Stimulated activated CD8-positive, alpha-beta memory T cell treated with anti-CD3 and anti-CD28 coated beads, Interleukin-4, amount 100 ng/mL, for 4 hours (primary cell): ENCODE measurements at places on chromosomes 12 and 14.

- DNase-seq: no peak
Measured at GRCh38 chr12:80756875-80757274, 40.2 kb downstream of the MYF5 start.

- no peak for DNase-seq
Measured at GRCh38 chr12:43416981-43417380, 135.0 kb downstream of the ADAMTS20 start.

DNA sequence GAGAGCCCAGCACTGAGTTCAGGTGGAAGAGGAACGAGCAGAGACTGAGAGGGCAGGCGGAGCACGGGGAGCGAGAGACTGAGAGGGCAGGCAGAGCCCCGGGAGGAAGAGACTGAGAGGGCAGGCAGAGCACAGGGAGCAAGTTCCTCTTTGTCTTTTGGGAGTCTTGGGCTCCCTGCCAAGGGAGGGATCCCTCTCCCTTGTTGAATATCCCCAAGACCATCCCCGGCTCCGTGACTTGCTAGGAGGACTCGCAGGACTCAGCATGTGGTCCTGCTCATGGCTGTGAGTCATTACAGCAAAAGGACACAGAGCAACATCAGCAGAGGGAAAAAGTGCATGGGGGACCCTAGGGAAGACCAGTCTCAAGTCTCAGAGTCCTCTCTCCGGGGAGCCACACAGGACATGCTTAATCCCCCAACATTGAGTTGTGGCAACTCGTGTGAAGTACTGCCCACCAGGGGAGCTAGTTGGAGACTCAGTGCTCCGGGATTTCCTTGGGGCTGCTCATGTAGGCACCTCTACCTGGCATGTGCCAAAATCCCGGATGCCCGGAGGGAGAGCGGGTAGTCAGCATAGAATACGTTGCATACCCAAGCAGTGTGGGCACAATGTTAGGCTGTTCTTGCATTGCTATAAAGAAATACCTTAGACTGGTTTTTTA, 81.0 kb downstream of the CCDC92 start:
- DNase-seq: no peak

GRCh38 chr12:112331886-112332285, 50.3 kb downstream of the HECTD4 start:
- DNase-seq: no peak

DNA sequence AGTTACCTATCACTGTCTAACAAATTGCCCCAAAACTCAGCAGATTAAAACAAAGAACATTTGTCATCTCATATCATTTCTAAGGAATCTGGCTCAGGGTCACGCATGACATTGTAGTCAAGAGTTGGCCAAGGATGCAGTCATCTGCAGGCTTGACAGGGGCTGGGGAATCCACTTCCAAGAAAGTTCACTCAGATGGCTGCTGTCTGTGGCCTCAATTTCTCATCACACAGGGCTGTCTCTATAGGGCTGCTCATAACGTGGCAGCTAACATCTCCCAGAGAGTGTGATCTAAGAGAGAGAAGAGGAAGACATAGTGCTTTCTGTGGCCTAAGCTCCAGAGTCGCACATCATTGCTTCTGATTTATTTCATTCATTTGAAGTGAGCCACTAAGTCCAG, 17.0 kb upstream of the IL22 start:
- DNase-seq: no peak

DNA sequence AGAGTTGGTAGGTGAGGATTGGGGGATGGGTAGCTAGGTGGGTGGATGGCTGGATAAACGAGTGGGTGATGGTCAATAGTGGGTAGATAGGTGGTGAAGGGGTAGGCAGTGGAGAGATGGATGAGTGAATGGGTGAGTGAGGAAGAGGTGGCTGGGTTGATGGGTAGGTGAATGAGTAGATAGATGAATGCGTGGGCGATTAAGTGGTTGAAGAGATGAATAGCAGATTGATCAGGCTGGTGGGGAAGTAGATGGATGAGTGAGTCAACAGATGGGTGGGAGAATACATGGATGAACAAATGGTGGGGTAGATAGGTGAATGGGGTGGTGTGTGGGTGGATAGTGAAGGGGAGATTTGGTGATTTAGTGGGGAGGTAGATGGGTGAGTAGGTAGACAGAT, 51.1 kb downstream of the SYNE3 start:
- DNase-seq: no peak

DNA sequence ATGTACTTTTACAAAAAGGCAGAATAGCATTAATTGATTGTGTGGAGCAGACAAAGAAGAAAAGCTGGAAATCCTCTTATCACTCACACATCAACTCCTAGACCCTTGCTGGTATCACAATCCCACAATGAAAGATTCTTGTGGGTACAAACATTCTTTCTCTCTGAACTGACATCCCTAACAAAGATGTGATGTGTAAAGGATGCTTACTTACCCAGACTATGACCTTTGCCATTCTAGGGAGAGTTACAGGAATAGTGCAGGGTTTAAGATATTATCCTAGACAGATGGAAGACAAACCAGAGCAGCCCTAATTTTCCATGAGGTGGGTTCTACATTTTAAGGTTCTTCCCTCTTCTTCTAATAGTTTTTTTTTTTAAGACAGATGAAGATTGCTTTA, 60.4 kb upstream of the SLC6A15 start:
- no peak for DNase-seq

DNA sequence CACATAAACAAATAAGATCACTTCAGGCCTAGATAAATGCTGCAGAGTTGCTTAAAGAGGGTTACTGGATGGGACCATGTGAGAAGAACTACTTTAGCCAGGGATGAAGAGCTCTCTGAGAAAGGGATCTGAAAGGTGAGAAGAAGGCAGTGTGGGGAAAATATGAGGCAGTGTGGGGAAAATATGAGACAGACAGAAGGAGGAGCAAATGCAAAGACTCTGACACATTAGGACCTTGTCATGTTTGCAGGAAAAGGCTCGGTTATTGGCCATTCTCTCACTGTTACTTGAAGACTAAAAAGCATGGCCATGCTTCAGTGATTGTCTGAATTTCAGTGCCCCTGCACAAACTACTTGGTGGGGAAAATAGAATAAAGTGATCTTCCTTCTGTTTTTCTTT, 22.7 kb upstream of the TRIM9 start:
- DNase-seq: no peak

- DNase-seq: no peak
Measured at GRCh38 chr12:23931176-23931575, 18.3 kb downstream of the SOX5 start.

GRCh38 chr14:22641846-22642245, 2.3 kb downstream of the OR6J1 start:
- no peak for DNase-seq

GRCh38 chr12:46402451-46402850, 29.9 kb upstream of the SLC38A2 start:
- DNase-seq: no peak

DNA sequence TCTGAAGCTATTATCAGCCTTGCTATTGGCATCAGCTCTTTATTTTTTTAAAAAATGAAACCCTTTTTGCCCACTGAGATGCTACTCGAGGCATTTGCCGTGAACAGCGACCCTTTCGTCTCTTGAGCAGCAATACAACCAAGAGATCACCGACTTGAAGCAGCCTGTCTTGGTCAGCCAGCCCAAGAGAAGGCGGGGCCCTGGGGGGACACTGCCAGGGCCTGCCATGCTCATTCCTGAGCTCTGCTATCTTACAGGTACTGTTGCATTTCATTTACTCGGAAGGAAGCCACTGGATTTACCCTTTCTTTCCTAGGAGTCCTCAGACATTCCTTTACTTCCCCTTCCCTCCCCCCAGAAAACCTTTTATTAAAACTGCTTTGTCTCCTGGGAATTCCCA, 16.7 kb downstream of the PIWIL1 start:
- no peak for DNase-seq

GRCh38 chr12:87136330-87136976, 880.3 kb upstream of the MGAT4C start:
- DNase-seq: no peak

GRCh38 chr12:55068416-55069010, 48.7 kb downstream of the NEUROD4 start:
- peak; percentile 2 for DNase-seq

DNA sequence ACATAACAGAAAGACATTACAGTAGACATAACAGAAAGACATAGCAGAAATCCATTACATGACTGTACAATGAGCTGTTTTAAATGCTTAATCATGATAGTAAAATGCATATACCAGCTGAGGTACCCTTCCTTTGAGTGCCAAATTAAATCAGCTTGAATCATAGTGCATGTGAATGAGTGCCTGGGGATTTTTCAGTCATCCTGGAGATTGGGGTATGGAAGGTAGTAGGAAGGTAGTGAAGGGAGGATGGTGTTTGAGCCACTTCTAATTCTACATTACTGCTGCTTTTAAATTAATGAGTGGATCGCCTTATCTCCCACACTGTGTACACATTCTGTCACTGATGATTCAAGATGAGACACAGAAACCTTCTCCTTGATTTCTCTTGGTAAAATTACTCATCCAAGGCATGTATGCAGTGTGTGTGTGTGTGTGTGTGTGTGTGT, 534.2 kb downstream of the LRFN5 start:
- DNase-seq: no peak

DNA sequence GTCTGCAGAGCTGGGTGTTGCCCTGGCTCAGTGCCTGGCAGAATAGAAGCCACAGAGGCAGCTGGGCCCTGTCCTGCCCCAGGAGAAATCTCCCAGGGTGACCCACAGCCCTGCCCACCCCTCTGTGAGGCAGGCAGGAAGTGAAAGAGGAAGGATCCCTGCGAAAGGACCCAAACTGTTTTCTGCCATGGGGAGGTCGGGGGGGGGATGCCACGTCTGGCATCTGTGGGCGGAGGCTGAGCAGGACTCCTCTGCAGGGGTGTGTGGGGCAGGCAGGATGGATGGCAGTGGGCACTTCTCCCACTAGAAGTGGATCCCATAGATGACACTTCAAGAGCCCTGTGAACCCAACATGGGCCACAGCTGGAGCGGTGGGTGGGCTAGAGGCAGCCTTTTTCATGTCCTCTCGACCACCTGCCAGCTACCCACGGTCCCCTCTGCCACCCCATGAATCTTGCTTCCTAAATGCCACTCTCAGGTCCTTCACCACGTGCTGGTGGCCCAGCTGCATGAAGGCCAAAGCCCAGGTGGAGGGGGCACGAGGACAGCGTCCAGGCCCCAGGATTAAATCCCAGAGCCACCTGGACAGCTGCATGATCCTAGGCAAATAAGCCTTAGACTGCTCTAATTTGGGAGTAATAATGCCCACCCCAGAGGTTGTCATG, 3.6 kb downstream of the PAPLN start:
- no peak for DNase-seq

GRCh38 chr12:94173660-94174265, 25.4 kb downstream of the PLXNC1 start:
- DNase-seq: no peak

DNA sequence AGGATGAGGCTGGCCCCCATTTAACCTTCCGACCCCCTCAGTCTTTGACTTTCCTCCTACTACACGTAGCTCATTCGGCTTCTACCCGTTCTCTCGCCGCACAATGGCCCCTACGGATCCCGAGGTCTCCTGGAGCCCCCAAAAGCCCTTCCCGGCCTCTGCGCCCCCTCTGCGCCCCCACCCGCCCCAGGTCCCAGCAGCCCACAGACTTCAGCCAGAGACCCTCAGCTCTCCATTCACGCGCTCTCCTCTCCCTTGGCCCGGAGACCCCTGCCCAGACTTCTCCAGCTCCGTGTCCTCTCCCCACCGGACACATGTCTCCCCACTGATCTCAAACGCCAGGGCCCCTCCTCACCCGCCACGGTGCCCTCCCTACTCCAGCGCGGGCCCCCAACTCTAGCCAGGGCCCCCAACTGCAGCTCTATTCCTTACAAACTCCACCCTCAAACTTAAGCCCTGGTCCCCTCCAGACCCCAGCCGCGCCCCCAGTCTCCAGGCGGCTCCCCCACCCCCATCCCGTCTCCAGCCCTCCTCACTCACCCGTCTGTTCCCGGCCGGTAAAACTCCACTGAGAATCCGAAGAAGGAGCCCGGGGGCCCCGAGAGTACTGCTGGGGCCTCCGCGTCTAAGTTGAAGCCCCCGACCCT, 502 bp downstream of the ITGA5 start:
- DNase-seq: no peak

- no peak for DNase-seq
Measured at GRCh38 chr12:94141892-94142291, 6.5 kb upstream of the PLXNC1 start.

DNA sequence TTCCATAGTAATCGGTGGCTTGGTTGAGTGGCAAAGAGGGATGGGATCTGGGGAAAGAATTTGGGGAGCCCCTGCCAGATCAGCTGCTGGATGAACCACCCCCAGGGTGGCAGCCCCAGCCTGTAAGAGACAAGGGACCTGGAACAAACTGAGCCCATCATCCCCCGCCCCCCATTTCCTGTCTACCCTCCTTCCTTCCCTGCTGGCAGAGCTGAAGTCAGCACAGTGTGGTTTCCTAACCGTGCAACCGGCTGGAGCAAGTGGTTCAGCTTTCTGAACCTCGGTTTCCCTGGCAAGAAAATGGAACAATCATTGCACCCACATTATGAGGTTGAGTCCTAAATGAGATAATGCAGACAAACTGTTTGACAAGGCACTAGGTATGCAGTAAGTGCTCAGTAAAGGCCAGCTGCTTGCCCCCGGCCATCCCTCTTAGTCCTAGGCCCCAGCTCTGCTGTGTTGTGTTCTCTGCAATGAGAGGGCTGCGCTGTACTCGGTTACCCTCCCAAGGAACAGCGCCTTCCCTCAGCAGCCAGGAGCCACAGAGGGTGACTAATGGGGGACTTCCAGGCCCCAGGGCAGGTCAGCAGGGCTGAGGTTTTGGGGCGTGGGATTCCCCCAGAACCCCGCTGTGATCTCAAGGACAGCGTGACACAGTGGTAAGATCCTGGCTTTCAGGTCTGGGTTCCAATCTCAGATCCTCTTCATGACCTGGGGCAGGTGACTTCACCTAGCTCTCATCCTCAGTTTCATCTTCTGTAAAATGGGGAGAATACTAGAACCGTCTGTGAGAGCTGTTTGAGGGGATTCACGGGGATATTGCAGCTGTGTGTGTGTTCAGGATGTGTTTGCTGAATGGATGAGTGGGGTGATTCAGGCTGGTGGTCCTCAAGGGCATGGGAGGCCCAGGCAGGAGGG, 16.5 kb downstream of the SELPLG start:
- DNase-seq: peak; percentile 48

DNA sequence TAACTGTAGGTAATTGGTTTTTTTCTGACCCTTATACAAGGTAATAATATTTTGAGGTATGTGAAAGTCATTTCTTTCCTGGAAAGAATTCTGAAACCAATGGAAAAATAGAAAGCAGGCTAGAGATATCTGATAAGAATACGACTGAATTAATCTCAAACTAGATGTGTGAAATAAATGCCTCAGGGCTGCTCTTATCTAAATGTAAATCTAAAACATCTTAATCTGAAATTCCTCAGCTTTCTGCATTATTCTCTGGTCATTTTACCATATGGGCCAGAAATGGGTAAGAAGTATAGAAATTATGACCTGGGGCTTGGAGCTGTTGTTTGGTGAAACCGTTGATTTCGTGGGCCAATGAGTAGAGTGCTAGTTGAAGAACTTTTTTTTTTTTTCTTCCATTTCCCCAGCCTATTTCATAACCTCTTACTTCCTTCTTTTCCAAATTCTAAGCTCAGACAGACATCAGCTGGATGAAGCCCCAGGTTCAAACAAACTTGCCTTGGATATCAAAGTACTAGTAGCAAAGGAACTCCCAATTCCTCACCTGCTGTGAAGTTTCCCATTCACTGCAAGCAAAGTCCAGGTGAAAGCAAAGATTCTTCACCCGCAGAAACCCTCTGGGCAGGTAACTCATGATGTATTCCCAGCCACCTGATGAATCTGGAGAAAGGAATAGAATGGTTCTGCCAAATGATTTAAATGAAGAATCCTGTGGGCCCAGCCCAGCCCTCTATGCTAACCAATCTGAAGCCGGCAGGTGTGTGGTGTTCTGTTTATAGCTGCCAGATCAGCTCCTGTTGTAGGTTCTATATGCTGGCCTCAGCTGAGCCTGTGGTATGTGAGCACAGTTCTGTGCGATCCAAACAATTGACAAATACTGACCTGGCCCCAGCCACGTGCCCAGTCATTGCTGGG, 9.7 kb upstream of the FOS start:
- no peak for DNase-seq
